ENCODE measurements at places on chromosomes 1 and 21.

GRCh38 chr1:59640851-59641250, 173.9 kb upstream of the HOOK1 start:
- no peak for DNase-seq

GRCh38 chr1:22953057-22953739, 19.5 kb downstream of the LACTBL1 start:
- no peak for DNase-seq

- no peak for DNase-seq
Observed at GRCh38 chr21:33554236-33554981, 11.6 kb downstream of the SON start.

GRCh38 chr1:178954325-178954690, 71.4 kb upstream of the FAM20B start:
- DNase-seq, result no peak

DNA sequence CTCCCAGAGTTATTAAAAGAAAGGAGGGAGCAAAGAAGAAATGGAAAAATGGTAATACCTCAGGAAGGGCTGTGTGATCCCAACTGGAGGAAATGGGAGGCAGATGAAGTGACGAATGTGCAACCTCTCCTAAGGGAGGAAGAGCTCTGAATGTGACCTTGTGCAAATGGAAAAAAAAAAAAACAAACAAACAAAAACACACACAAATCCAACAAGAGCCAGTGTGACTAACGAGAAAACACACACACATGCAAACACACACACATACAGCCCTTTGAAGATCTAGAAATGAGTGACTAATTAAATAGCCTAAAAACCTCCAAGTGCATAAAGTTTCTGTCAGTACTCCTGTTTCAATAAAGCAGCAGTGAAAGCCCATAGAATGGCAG, 49.0 kb downstream of the CCN1 start:
- no peak for DNase-seq

DNA sequence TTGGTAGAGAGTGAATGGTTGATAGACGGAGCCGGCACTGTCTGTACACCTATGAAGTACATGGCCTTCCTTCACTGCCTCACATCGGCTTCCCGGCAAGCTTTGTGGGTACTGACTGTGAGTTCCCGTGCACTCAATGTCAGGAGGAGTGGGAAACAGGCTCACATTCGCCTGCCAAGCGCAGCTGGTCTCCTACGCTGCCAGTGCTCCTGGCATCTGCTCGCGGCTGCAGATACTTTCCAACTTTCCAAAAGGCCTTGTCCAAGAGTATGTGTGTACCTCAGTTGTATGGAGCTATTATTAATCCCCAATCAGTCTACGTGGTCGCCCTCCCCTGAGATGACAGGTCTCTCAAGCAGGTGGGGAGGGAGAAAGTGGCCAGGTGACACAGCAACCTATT, 180.8 kb downstream of the ZSCAN20 start:
- no peak for DNase-seq

Data from kidney capillary endothelial cell (primary cell).